ENCODE measurements at places on chromosomes 7 and 10. TPM values are rescaled to one million over a fixed set of nuclear protein-coding genes. Genes with fewer than 3 reads are reported as not detected.

- DNase-seq, result no peak
Measured at GRCh38 chr10:14429043-14429700, 98.4 kb upstream of the FRMD4A start.

Gene KAZALD1
- 54.4 TPM for total RNA-seq

Gene NME8
- total RNA-seq, result not detected

GRCh38 chr10:130758529-130758928, 553.0 kb downstream of the TCERG1L start:
- no peak for DNase-seq

GRCh38 chr10:77249901-77250459, 387.6 kb downstream of the KCNMA1 start:
- no peak for DNase-seq

GRCh38 chr7:133077394-133077793, 4.5 kb downstream of the CHCHD3 start:
- no peak for DNase-seq

- DNase-seq, result peak; percentile 42
Measured at GRCh38 chr10:114520453-114520852, 116.2 kb upstream of the AFAP1L2 start.

DNA sequence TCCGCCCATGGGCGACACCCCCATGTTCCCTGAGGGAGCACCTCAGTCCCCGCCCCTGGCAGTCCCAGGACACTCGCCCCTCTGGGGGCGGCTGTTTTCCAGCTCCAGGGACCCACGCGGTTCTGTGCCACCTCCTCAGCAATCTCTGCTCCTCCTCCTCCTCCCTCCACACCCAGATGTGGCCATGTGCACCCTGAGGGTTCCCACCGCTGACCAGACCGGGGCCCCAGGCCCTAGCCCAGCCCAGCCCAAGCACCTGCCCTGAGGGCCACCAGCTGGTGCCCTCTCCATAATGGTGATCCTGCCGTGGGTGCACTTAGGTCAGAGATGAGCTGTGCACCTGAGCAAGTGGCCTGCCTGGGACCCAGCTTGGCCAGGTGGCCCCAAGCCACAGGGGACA, 25.1 kb downstream of the AP5Z1 start:
- no peak for DNase-seq

Gene DYNC1I1
- 2.2 TPM for total RNA-seq

- no peak for DNase-seq
Measured at GRCh38 chr7:56081626-56082340, 11.0 kb downstream of the PHKG1 start.

Gene CACNA2D1
- 9.7 TPM for total RNA-seq

- no peak for DNase-seq
Measured at GRCh38 chr7:99422186-99422585, 13.4 kb downstream of the BUD31 start.

Gene NEUROD6
- not detected for total RNA-seq

DNA sequence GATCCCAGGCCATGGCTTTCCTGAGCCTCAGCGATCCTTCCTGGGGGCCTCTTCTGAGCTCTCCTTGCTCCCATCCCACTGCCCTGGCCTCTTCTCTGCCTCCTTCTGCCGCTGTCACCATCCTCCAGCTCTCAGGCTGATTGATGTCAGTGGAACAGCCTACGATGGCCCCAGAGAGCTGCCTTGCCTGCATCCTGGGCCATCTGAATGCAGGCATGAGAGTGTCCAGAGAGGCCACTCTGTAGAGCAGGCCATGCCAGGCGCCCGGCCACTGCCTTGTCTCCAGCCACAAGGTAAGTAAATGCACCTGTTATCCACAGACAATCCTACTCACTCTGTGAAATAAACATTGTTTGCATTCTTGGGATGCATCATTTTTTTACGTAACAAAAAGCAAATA, 171.4 kb upstream of the PPP2R2D start:
- DNase-seq, result no peak

DNA sequence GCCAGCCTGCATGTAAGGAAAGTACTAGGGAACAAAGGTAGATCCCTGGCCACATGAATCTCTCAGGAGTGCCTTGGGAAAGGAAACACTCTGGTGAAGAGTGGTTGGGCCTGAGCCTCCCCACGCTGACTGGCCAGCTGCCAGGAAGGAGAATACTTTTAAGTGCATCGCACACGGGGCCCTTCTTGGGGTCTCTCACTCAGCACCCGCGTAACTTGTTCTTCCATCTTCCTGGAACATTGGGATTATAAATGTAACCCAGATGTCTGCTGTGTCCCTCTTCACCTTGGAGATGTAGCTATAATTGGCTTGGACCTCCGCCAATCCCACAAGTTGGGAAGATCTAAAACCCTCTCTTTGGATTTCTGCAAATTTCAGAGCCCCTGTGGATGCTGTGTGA, 4.4 kb upstream of the GLI3 start:
- no peak for DNase-seq

GRCh38 chr10:88401671-88402347, 181.3 kb downstream of the RNLS start:
- no peak for DNase-seq

GRCh38 chr10:94850766-94851165, 87.7 kb upstream of the CYP2C9 start:
- DNase-seq, result no peak

Gene HTRA1
- 40.8 TPM for total RNA-seq
